Mesenteric fat pad (tissue), 1 donor: ENCODE measurements at places on chromosomes 1 and 21. TPM values are rescaled to one million over a fixed set of nuclear protein-coding genes. Genes with fewer than 3 reads are reported as not detected.

The PROK1 gene
- 1.3 TPM for total RNA-seq

The NT5C1A gene
- 0.42 TPM for total RNA-seq

DNA sequence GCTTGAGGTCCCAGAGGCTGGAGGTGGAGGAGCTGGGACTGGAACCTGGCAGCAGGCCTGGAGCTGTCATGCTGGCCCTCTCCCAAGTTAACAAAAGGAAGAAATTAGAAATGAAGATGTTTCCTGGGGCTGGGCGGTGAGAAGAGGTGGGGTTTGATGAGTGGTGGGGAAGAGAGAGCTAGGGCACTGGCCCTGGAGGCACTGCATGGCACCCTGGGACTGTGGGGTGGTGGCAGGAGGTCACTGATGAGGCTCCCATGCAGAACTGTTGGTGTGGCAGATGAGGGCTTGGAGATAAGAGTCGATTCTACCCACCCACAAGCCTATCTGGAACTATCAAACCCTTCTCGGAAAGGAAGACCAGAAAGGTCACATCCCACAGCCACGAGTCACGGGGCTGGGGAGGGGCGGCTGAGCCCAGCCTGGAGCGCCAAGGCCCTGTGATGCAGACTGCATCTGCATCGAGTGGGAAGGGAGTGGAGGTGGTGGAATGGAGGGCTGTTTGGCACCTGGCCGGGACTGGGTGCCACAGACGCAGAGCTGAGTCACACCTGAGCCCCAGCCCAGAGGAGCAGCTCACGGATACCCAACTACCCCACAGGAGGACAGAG is 29.4 kb downstream of the MRPL37 start:
- DNase-seq: no peak

DNA sequence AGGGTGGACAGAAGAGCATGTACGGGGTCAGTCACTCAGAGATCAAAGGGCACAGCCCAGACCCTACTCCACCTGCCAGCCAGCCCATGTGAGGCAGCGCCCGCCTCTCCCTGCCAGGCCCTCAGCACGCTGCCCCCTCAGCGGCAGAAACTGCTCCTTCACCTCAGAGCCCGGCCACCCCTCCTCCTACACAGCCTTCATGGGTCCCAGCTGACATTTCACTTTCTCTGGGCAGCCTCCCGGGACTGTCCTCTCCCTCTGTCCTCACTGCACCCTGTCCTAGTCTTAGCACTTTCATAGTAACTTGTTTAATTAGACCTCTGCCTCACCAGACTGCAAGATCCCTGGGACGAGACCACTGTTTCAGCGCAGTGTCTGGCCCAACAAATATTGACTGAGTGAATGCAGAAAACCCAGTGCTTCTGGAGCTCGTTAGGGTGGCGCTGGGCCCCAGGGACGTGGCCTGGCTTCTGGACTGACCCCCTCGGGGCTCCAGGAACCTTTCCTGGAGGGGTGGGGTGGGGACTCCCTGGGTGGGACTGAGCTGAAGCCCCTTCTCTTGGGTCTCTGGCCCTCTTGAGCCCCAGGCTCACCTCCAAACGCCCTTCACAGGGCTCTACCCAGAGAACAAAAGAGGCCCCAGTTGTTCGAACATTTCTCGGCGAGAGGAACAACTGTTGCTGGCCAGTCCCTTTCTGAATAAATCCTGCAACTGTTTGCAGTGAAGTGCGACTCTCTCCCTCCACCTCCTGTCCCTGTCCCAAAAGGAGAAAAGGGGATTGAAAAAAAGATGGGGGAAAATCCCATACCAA is 114.9 kb downstream of the CASZ1 start:
- no peak for DNase-seq

DNA sequence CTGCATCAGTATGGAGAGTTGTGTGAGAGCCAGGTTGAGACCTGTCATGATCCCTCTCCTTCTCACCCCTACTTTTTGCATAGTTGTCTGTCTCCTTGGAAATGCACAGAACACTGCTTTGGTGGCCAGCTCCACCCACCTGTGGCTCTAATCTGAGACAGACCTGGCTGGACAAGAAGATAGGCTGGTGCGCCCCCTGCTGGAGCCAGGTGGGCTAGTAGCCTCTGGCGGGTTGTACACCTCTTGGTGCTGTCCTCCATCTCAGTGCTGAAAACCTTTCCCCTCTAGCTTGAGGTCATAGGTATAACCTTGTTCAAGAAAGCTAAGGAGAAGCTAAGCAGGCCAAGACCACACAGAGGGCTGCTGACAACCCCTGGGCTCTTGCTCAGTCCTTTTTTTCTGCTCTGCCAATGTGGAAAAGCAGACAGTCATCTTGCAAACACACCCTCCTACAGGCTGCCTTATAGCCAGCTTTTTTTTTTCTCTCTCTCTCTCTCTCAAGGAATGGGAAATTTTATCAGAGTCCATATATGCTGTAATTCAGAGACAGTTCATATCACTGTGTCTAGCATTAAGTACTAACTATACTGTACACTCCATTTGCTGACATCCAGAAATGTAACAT is 58.8 kb upstream of the SPATA6 start:
- DNase-seq: no peak

The LDLRAD1 gene
- not detected for total RNA-seq

DNA sequence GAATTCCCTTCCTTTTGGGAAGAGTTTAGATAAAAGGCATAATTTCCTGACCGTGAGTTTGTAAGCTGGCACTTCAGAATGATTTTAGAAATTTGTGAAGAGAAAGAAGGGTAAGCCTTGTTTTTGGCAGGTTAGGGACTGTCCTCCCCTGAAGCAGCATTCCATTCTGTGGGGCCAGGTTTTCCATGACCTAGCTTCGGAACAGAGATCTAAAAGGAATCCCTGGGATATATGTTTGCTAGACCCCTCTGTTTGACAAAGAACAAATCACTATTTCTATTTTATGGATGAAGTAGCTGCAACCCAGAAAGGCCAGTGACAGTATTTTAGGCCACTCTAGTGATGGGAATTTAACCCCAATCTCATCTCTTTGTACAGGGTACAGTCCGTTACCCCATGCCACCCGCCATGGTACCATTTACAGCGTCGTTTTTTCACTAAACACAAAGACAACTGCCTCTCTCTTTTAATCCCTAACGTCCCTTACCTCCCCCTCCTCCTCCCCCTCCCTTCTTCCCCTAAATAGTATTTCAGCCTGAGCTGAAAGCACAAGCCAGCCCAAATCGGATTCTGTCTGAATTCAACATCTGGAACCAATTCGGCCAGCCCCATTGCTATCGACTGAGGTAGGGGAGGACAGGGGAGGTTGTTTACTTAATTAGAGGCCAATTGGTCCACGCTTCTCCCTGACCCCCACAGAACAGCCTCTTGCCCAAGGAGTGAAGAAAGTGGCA is 23.4 kb upstream of the IKBKE start:
- DNase-seq: no peak

GRCh38 chr1:82837766-82838465 is 1037.2 kb downstream of the ADGRL2 start:
- no peak for DNase-seq

The NUP133 gene
- 27.9 TPM for total RNA-seq

- no peak for DNase-seq
These were observed 590 bp downstream of the CNN3 start for GRCh38 chr1:94926126-94926914.

The OR2L5 gene
- not detected for total RNA-seq

- DNase-seq: no peak
These were observed 9.0 kb upstream of the FAM131C start for GRCh38 chr1:16082283-16083038.

The CYP4A22 gene
- total RNA-seq: 0.42 TPM

DNA sequence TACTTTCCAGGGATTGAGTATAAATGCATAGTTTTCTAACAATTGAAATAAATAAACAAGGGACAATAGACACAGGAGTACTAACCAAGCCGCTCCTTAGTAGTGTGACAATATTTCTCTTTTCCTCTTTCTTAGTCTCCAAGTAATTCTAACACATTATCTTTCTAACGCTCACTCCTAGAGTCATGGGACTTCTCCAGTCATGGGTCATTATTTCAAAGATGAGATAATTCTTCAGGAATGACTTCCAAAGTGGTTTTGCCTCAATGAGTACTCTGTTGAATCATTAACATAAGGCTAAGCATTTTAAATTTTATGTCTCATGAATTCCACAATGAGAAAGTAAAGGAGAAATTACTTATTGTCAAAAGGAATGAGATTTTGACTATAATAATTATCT is 605.8 kb upstream of the ADAMTS5 start:
- no peak for DNase-seq

DNA sequence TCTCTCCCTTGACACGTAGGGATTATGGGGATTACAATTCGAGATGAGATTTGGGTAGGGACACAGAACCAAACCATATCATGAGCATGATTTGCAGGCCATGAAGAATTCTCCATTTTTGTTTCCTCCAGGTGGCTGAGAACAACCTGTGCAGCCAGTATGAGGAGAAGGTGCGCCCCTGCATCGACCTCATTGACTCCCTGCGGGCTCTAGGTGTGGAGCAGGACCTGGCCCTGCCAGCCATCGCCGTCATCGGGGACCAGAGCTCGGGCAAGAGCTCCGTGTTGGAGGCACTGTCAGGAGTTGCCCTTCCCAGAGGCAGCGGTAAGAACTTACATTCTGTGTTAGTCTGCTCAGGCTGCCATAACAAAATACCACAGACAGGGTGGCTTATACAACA is 9.7 kb downstream of the MX1 start:
- DNase-seq: no peak

DNA sequence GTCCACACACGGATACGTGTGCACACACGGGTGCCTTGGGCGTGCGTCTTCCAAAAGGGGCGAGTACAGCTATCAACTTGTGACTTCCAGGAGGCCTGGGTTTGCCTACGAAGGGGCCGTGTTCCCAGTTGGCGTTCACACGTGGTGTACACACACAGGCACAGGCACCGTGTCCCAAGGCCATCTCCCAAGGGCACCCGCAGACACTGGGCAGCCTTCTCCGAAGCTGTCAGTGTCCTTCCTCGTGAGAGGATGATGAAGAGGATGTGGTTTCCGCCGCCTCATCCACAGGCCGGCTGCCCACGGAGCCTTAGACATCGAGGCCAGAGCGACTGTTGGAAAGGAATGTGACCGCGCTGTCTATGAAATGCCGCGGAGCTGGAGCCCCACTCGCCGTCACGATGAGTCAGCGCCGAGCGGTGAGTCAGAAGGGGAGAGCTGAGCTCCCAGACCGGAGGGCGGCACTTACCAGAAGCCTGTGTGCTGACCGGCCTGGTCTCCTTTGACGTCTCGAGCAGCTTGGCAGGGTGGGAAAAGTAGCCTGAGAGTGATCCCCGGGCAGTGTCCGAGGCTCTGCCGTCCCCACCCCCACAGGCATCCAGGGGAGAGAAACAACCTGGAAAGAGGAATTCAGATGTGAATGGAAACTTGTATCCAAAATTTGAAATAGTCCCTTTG is 141.4 kb upstream of the ARHGEF16 start:
- peak; percentile 95 for DNase-seq

DNA sequence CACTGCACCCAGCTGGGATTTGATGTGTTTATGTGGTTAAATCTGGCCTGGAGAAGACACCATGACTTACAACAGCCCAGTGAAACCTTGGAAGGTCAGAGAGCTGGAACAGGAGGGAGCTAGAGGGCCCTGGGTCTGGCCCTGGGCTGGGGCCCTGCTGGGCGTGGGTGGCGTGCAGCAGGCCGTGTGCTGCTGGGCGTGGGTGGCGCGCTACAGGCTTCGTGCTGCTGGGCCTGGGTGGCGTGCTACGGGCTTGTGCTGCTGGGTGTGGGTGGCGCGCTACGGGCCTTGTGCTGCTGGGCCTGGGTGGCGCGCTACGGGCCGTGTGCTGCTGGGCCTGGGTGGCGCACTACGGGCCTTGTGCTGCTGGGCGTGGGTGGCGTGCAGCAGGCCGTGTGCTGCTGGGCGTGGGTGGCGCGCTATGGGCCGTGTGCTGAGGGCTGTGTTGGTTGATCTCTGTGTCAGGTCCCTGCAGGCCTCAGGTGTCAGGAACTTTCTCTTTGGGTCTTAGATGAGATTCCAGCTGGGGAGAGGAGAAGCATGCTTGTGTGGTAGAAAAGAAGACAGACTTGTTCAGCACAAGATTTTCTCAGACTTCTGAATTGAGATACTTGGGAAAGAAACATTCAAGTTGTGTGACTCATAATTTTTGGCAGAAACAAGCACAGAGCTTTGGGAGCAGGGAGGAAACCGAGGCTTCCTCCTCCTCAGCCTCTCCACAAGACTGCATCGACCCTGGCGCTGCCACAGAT is 66.0 kb downstream of the COL18A1 start:
- no peak for DNase-seq
